Stimulated activated CD8-positive, alpha-beta memory T cell treated with anti-CD3 and anti-CD28 coated beads, Interleukin-4, amount 100 ng/mL, for 4 hours (primary cell): ENCODE measurements at places on chromosomes 4 and X.

- DNase-seq: no peak
Observed at GRCh38 chr4:177376024-177376423, 66.2 kb downstream of the AGA start.

DNA sequence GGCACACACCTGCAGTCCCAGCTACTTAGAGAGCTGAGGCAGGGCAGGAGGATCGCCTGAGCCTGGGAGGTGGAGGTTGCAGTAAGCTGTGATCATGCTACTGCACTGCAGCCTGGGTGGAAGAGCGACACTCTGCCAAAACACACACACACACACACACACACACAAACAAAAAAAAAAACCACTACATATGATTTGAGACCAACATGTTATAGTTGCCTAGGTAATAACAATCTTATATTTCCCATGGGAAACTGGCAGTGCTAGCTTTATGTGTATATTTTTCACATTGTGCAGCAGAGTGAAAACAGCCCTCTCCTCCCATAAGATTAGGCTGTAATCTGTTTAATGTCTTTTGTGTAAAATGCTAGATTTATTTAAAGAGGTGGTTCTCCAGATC lies 3.1 kb upstream of the FAM241A start:
- no peak for DNase-seq

DNA sequence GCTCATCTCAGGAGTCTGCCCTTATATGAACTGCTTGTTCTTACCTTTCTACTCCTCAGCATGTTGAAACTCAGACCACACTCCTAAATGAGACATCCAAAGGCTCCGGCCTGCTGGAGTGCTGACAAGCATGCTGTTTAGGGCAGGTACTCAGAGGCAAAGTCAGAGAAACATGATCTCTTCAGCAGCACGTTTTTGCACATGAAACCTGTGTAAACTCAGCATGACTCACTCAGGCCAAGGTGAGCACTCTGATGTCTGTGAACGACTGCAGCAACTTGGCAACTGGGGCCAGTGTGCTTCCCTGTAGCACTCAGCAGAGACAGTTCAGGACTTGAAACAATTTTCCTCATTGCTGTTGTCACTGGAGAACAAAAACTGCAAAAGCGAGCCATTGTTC lies 109.6 kb downstream of the PACRGL start:
- no peak for DNase-seq

DNA sequence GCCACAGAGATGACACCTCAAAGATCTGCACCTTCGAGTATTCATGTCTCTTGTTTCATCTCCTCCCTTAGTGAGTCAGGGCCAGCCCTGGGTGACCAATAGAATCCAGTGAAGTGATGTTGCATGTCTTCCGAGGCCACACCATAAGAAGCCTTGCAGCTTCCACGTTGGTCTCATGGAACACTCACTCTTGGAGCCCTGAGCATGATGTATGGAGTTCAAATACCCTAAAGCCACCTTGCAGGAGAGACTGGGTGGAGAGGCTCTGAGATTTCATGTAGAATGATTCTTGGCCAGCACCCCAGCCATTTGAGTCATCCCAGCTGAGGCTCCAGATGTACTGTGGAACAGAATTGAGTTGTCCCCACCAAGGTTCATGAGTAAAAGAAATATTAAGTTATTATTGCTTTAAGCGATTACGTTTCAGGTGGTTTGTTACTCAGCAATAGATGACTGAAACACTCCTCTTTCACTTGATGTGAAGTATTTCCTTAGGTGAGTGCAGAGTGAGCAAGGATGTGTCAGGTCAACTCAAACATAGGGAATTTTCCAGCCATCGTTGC lies 5.0 kb upstream of the RP2 start:
- no peak for DNase-seq

DNA sequence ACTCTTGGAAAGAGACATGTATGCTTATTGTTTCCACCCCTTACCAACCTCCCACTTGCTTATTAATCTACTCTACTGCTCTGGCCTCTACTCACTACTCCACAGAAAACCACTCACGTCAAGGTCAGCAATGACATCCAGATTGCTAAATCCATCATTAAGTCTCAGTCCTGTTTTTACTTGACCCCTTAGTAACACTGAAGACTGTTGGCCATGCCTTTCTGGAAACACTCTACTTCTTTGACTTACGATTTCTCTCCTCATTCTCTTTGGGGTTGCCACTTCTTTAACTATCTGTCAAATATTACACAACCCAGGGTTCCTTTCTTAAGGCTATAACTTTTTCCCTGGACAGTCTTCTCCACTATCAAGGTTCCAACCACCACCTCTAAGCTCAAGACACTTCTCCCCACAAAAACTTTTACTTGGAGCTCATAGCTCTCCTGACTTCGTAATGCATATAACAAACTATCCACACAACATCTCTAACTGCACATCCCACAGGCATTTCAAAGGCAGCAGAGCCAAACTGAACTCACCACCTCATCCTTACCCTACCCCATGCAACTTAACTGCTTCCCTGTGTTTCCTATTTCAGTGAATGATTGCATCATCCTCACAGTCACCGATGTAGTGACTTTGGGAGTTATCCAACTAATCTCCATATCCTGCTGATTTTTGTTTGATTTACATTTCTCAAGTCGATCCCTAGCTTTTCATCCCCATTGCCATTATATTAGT lies 15.8 kb upstream of the MAGEA4 start:
- no peak for DNase-seq

GRCh38 chrX:39163581-39164126 lies 362.4 kb downstream of the MID1IP1 start:
- DNase-seq: no peak

DNA sequence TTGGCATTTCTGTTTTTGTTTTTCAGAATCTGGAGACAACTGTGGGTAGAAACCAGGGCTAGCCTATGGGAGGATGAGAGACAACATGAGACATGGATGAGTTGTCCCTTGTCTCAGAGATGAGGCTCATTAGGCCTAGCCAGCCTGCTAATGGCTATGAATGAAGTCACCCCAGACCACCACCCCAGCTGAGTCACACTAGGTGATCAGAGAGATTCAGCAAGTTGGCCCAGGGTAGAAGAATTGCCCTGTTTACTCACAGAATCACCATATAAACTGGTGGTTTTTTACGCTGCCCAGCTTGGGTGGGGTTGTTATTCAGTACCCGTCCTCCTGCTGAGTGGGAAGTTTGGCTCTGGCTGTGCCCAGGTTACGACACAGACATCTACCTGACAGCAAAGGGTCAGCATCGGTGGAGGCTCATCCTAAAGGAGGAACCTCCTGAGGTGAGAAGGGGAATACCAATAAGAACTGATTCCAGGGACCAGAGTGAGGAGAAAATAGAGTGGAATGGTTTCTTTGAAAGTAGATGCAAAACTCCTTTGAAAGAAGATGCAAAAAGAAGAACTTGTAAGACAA lies 17.2 kb upstream of the ARSJ start:
- DNase-seq: no peak

DNA sequence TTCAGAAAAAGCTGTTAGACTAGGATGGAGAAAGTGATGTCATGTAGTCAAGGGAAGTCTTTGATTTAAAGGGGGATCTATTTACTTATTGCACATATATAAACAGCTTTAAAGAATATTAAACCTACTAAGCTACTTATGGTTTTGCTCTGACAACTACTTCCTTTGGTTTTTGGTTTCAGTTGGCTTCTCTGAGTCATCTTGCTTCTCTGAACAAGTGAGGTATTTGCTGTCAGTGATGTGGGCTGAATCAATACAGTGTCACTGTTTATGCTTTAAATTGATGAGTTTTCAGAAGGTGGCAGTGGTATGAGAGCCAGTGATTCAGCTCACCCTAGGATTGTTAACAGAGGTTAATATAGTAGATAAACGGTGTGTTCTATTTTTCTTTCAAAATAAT lies 75.1 kb downstream of the CEP44 start:
- DNase-seq: no peak

DNA sequence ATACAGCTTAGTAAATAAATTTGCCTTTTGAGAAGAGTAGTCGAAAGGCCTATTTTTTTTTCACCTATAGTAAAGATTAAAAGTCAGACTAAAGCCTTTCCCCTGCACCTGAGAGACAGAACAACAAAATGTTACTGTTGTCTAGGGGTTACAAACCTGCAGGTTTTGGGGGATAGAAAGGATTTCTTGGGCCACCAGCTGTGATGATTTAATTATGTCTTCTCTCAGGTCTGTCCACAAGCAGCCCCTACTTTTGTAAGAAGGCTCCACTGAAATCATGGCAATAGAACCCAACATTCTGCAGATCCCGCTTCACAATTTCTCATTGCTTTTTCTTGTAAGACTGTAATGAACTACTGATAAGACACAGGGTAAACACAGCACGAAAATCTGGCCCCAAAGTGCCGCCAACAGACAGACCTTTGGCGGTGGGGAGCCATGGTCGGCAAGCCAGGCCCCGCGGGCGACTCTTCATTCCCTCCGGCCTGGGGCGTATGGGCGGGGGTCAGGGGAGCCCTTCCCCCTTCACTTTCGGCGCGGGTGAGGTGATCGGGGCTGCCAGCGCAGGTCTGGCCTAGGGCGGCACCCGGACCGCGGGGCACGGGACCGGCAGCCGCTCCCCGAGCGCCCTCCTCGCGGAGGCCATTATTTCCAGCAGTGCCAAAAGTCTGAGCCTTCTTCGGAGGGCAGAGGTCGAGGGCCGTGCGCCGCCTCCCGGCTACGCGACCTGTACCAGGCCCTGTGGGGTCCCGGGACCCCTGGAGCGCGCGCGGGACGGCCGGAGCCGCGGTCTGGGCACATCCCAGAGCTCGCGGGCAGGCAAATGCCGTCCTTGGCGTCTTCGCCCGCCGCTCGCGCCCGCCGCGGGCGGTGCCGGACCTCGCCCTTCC lies 812 bp upstream of the KDM6A start:
- no peak for DNase-seq

DNA sequence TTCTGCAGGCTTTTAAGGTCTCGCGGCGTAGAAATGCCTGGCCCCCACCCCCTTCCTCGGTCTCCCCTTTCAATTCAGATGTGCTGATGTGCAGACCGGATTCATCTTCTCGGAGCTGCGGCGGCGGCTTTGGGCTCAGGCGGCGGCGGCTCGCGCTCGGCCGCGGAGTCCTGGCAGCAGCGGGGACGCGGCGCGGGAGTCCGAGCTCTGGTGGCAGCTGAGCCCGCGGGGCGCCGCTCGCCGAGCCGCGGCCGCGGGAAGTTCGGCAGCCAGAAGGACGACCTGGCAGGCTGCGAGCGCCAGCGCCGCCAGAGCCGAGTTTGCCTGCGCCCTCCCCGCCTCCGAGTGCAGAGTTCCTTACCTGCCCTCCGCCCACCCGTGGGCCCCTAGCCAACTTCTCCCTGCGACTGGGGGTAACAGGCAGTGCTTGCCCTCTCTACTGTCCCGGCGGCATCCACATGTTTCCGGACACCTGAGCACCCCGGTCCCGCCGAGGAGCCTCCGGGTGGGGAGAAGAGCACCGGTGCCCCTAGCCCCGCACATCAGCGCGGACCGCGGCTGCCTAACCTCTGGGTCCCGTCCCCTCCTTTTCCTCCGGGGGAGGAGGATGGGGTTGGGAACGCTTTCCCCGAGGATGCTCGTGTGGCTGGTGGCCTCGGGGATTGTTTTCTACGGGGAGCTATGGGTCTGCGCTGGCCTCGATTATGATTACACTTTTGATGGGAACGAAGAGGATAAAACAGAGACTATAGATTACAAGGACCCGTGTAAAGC lies 448 bp downstream of the TLL1 start:
- no peak for DNase-seq

GRCh38 chr4:125750828-125751466 lies 436.2 kb downstream of the FAT4 start:
- DNase-seq: no peak

GRCh38 chrX:128846385-128846784 lies 676.9 kb downstream of the SMARCA1 start:
- no peak for DNase-seq

- no peak for DNase-seq
Observed at GRCh38 chrX:16851421-16851820, 18.7 kb downstream of the RBBP7 start.

- no peak for DNase-seq
Observed at GRCh38 chr4:74412225-74412624, 32.7 kb upstream of the AREG start.

GRCh38 chr4:958314-958665 lies 15.1 kb downstream of the DGKQ start:
- DNase-seq: no peak

DNA sequence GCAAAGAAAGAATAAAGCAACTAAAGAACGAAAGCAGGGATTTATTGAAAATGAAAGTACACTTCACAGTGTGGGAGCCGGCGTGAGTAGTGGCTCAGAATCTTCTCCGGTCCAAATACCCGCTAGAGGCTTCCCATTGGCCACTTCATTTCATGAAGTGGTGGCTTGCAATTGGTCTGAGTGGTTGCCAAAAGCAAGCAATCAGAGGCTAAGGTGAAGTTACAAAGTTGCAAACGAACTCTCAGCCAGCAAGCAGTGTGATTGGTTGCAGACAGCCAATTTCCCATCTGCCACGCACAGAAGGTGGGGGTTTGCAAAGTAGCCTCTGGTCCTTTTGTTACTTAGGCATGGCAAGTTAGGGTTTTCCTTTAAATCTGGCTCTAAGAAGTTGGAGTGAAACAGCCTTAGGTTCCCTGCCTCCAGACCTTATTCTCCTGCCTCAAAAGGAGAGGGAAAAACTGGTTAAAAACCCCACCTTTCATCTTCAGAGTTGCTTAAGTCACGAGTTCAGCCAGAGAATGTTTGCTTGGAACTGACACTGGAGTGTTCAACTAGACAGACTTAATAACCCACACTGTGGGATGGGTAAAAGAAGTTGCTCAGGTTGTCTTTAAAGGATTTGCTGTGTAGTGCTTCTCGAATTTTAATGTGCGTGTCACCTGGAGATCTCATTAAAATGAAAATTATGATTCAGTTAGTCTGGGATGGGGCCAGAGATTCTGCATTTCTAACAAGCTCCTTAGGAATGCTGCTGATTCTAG lies 6.9 kb upstream of the CLOCK start:
- no peak for DNase-seq

GRCh38 chrX:25003066-25003849 lies 12.5 kb downstream of the ARX start:
- DNase-seq: no peak

DNA sequence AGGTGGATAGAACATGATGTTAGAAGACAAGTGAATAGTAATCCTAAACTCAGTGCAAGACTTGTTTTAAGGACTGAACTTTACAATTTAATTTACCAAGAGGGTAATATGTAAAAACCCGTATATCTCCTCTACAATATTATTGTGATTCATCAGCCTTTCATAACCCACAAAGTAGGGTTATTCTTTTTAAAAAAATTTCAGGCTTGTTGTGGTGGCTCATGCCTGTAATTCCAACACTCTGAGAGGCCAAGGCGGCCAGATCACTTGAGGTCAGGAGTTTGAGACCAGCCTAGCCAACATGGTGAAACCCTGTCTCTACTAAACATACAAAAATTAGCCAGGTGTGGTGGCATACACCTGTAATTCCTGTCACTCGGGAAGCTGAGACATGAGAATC lies 7.2 kb downstream of the IBSP start:
- no peak for DNase-seq

DNA sequence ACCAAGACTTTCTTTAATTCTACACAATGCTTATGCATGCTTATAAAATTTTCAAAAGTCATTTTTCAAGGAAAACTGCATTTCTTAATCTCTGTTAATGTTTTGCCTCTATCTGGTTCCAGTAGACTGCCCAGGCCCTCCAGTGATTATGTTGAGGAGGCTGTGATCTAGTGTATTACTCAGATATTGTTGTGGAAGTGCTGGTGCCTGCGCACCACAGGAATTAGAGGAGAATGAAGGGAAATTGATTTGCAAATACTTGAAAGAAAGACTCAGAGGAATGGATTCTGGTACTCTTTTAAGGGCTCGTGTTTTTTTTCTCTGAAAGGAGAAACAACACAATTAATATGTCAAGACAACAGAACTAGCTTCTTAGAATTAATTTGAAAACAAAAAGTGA lies 1015.1 kb downstream of the RPA4 start:
- DNase-seq: no peak

GRCh38 chrX:130057209-130057608 lies 53.1 kb downstream of the ELF4 start:
- DNase-seq: no peak
